Fibroblast of the aortic adventitia (primary cell): ENCODE measurements at places on chromosomes 2 and 18. TPM values are rescaled to one million over a fixed set of nuclear protein-coding genes. Genes with fewer than 3 reads are reported as not detected.

The C2orf66 gene
- total RNA-seq, result 0.27 TPM in 1 of 2 replicates, not detected in the other

The SLC9A2 gene
- total RNA-seq, result under 0.01 TPM in 1 of 2 replicates, not detected in the other

The RAB12 gene
- 64.9 and 67.4 TPM in 2 replicates for total RNA-seq

The SCN7A gene
- total RNA-seq, result under 0.01 and 4.7 TPM in 2 replicates

The VIT gene
- total RNA-seq, result 2.0 and 12.9 TPM in 2 replicates

The RIT2 gene
- not detected in 2 replicates for total RNA-seq

The SLC9A4 gene
- total RNA-seq, result not detected in 2 replicates

The C1GALT1C1L gene
- total RNA-seq, result 0.16 and 0.36 TPM in 2 replicates

The RFX8 gene
- total RNA-seq, result 5.3 and 24.1 TPM in 2 replicates

The SLC5A7 gene
- not detected in 2 replicates for total RNA-seq

The DQX1 gene
- total RNA-seq, result 0.27 TPM in 1 of 2 replicates, not detected in the other

DNA sequence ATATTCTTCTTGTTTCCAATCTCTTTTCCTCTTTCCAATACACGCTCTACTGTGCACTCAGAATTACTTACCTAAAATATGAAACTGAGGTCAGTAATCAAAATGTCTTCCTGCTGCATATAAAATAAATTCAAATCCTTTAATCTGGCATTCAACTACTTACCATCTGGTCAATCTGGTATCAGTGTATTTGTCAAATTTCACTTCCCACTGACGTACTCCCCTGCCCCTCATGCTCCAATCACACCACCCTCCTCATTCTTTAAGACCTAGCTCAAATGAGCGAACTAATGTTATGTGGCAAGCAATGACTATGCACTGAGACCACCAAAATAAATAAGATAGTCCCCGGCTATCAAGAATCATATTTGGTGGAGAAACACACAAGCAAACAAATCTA, 6.7 kb downstream of the ASB3 start:
- DNase-seq, result no peak

DNA sequence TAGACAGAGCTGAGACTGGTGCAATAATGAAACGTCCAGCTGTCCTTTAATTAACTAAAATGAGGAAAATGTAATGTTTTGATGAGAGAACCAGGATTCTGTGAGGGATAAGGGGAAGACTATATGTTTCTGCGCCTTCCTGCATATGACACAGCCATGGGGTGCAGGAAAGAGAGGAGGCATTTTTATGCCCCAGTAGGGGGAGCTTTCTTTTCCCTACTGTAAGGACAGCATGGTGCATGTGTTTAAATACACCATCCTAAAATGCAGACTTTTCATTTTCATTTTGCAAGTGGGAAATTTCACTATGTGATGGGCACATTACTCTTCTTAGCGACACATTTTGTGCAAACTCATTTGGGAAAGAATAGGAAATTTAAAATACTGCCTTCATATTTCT, 446.1 kb downstream of the ARHGAP15 start:
- DNase-seq, result peak; percentile 11

DNA sequence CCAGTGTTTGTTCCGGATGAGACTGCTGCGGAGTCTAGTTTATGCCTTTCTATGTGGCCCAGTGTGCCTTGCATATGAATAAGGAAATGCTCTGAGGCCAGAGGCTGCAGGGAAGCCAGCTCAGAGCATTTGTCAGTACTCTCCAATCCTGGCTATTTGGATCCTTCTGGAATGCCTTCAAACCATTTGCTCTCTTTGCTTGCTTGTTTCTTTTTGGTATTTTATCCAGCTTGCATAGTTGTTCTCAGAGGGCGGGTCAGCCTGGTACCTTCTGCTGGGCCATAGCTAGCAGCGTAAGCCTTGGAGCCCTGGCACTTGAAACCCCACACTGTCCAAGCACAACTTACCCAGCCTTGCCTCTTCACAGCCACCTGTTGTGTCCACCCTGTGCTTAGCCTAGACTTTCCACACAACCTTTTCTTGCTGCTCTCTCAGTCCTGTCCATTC, 20.5 kb downstream of the CENPO start:
- no peak for DNase-seq

- no peak for DNase-seq
Observed at GRCh38 chr2:28544405-28544921, 48.6 kb downstream of the PLB1 start.

- no peak for DNase-seq
Observed at GRCh38 chr2:37849911-37850310, 75.2 kb upstream of the RMDN2 start.

DNA sequence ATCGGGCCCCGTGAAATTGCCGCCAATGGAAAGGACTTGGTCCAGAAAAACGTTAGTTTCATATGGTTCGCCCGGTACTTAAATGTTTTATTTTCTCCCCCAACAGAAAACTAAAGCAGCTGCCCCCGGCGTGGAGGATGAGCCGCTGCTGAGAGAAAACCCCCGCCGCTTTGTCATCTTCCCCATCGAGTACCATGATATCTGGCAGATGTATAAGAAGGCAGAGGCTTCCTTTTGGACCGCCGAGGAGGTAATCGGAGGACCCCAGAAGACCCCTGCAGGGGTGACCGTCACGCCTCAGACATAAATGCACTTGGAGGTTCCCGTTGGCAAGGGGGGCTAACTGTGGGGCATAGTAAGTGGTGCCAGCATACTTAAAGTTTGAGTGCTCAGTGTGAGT, 742 bp downstream of the RRM2 start:
- no peak for DNase-seq

GRCh38 chr18:37654034-37654433, 88.4 kb upstream of the CELF4 start:
- DNase-seq, result no peak

GRCh38 chr2:63665846-63666475, 77.2 kb downstream of the MDH1 start:
- DNase-seq, result peak; percentile 63

GRCh38 chr18:34281722-34282121, 57.0 kb upstream of the NOL4 start:
- DNase-seq, result no peak

DNA sequence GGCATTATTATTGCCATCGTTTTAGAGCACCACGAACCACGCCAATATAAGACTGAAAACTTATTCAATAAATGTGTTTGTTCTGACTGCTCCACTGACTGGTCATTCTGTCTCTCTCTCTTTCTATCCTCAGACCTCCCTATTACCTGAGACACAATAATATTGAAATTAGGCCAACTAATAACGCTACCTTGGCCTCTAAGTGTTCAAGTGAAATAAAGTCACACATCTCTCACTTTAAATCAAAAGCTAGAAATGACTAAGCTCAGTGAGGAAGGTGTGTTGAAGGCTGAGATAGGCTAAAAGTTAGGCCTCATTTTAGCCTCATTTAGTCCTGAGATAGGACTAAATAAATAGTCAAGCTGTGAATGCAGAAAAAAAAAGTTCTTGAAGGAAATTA, 38.8 kb downstream of the G6PC2 start:
- no peak for DNase-seq

- DNase-seq, result no peak
Observed at GRCh38 chr2:83079007-83079406, 1380.1 kb downstream of the SUCLG1 start.

- no peak for DNase-seq
Observed at GRCh38 chr2:64307421-64307820, 146.5 kb upstream of the LGALSL start.

- DNase-seq, result peak; percentile 88
Observed at GRCh38 chr2:65396348-65397026, 35.9 kb downstream of the SPRED2 start.

- DNase-seq, result no peak
Observed at GRCh38 chr2:45441571-45441970, 169.5 kb downstream of the SRBD1 start.

DNA sequence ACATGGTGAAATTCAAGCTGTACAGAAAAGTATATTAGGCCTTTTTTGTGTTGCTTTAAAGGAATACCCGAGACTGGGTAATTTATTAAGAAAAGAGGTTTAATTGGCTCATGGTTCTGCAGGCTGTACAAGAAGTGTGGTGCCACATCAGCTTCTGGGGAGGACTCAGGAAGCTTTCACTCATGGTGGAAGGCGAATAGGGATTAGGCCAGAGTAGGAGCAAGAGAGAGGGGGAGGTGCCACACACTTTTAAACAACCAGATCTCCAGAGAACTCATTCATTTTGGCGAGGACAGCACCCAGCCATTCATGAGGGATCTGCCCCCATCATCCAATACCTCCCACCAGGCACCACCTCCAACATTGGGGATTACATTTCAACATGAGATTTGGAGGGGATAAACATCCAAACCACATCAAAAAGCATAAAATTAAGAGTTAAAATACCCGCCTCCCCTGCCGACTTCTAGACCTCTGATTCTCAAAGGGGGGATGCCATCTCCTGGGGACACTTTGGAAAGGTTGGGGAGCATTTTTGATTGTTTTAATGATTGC, 15.1 kb upstream of the LIPG start:
- DNase-seq, result no peak

GRCh38 chr18:59123588-59124369, 15.9 kb upstream of the SEC11C start:
- DNase-seq, result peak; percentile 80

GRCh38 chr2:105752691-105753358, 8.1 kb downstream of the NCK2 start:
- no peak for DNase-seq

GRCh38 chr2:12684471-12684936, 32.2 kb upstream of the TRIB2 start:
- peak; percentile 67 for DNase-seq

- DNase-seq, result no peak
Observed at GRCh38 chr2:218402491-218402901, 2.8 kb downstream of the CTDSP1 start.

DNA sequence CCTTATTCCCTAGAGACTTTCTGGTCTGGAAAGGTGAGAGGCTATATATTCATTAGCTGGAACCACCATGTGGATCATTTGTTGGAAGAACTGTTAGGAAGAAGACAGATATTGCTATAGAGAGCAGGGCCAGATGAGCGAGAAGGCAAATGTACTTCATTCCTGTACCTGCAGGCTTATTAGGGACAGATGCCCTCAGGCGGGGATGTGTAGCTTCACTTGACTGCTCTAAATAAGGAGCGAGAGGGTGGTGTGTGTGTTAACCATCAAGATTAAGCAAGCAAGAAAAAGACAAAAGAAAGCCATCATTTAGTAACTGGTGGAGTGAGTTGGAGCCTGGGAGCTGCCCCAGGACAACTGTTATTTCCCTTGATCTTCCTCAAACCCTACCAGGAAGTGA, 36.4 kb downstream of the NEDD4L start:
- DNase-seq, result no peak

DNA sequence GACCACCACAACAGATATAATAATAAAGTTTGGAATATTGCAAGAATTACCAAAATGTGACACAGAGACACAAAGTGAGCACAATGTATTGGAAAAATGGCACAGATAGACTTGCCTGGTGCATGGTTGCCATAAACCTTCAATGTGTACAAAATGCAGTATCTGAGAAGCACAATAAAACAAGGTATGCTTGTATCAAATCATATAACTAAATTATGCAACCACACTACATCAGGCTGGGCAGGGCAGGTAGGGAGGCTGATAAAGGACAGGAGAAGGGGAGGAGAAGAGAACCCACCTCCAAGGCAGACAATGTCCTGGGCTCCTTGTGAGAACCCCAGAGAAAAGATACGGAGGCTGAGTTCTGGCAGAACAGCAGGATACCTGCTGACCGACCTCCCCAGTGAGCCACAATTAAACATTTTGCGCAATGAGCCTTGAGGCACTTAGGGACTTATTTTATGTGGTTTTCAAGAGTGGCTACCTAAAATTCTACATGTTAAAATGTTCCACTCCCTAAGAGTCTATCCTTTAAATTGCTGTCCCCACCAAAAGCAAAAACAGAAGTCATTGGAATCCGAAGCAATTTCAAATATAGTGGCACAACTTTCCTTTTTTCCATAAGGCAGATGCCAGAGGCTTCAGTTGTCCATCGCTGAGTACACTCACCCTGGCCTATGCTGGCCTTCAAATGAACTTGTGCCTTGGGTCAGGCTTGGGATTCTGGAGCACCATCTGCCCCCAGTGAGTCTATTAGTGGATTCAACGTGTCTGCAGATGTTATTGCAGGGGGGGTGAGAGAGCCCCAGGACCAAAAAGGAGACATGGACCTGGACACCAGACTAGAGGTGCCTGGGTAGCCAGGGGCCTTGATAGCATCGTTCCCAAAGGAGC, 16.8 kb downstream of the WDFY1 start:
- DNase-seq, result no peak

DNA sequence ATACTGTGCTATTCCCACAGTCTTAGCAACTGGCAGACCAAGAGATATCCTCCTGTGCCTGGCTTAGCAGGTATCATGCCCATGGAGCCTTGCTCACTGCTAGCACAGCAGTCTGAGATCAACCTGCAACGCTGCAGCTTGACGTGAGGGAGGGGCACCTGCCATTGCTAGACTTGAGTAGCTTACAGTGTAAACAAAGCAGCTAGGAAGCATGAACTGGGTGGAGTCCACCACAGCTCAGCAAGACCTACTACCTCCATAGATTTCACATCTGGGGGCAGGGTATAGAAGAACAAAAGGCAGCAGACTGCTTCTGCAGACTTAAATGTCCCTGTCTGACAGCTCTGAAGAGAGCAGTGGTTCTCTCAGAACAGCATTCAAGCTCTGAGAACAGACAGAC, 74.8 kb downstream of the AKAIN1 start:
- no peak for DNase-seq

GRCh38 chr2:231693956-231694355, 14.4 kb upstream of the PTMA start:
- no peak for DNase-seq
